ENCODE measurements at places on chromosomes 1 and 21.

DNA sequence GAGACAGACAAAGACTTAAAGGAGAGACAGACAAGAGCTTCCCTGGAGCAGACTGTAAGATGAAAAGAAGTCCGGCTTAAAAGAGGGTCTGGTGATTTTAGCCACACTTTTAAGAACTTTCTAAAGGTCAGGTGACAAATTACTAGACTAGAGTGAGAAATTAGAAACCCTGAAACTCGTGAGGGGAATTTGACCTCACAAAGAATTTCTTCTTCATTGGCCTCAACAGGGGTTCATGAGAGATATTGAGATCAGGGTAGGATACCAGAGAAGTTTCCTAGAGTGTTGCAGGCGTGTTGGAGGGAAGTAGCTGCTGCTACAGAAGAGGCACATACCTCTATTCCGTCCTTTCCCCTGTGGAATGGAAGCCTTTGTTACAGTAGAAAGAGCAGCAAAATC, 884.4 kb downstream of the KCNT2 start:
- DNase-seq, result no peak

DNA sequence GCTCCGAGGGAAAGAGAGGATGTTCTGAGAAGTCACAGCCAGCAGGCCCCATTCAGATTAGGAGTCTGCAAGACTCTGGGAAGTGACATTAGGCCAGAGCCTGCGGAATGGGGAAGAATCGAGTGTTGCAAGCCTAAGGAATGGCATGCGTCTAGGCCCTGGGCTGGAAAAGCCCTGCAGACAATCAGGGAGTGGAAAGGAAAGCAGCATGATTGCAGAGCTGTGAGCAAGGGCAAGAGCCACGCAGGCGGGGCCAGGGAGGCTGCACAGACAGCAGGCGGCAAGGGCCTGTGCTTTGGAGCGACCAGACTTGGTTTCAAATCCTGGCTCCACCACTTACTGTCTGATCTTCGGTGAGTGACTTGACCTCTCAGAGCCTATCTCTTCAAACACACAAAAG, 118.2 kb downstream of the RRAGC start:
- peak; percentile 49 for DNase-seq

- peak; percentile 53 for DNase-seq
Measured at GRCh38 chr1:22447621-22448111, 4.0 kb upstream of the ZBTB40 start.

DNA sequence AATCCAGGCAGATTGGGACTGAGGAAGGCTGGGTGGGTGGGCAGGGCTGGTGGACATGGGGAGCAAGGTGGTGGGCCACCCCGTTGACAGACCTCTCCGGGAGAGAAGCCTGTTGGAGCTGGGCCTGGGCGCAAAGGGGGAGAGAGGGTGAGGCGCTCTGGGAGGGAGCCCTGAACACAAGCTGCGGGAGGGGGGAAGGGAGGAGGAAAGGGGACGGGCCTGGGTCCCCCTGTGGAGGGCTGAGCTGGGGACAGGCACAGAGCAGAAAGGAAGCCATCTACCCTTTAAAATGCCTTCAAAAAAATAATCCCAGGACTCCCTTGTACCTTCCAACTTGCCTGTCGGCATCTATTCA, 161.8 kb downstream of the PSMG1 start:
- no peak for DNase-seq

Data from AG04449 (cell line).